ENCODE measurements at places on chromosomes 2 and 18. TPM values are rescaled to one million over a fixed set of nuclear protein-coding genes. Genes with fewer than 3 reads are reported as not detected.
A peak's percentile ranks its signal among the peaks of the same experiment; 100 is the strongest.

GRCh38 chr2:42028571-42029148 is 19.2 kb upstream of the PKDCC start:
- no peak for DNase-seq

- DNase-seq: no peak
Observed at GRCh38 chr18:44035554-44035953, 645.1 kb upstream of the SETBP1 start.

DNA sequence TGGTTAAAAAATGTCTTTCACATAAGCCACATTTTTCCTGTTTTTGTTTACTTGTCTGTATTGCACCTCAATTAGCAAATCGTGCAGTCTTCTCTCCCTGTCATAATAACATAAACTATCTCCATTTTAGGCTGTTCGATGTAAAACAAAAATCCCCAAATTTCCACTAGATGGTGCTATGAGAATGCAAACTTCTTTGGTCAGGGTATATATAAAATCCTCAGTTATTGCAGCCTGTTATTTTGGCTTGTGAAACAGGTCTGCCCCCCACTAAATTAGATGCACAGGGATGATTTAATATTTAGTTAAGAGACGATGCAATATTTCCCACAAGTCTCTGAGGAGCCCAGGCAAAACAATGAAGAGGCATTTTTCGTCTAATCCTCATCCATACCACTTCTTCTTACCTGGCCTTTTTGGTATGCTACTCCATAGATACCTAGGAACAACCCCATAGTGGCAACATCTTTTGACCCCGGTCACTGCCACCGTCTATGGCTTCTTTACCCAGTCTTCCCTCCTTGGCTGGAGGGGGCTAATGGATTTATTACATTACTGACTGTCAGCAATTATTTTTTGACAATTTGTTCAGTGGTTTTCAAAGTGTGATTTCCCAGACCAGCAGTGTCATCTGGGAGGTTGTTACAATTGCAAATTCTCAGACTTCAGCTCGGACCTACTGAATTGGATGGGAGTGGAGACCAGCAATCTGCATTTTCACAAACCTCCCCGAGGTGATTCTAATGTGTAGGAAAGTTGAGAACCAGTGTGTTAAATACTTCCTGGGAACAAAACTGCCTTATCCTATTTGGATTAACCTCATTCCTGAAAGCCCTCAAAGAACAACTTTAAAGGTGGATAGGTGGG is 117.4 kb upstream of the CWC22 start:
- DNase-seq: no peak

GRCh38 chr2:189104934-189105333 is 74.6 kb downstream of the COL5A2 start:
- no peak for DNase-seq

DNA sequence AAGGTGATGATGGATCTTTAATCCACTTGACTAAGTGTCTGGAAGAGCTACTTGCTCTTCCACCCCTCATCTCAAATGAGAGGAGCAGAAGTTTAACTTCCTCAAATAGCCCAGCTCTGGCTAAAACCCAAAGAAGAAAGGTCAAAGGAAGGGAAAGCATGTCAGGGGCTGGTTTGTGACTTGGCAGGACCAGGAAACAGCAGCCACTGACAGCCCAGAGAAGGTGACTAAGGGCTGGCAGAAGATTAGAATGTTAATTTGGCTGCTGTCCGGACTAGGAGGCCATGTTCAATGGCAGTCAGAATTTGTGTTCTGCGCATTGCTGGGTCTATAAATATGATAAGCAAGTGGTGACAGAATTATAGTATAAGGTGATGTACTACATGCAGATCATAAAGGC is 386.2 kb downstream of the SETBP1 start:
- DNase-seq: no peak

GRCh38 chr2:86453836-86454235 is 12.7 kb downstream of the KDM3A start:
- DNase-seq: peak; percentile 83

- no peak for DNase-seq
Observed at GRCh38 chr2:10169581-10169980, 47.0 kb downstream of the RRM2 start.

- peak; percentile 92 for DNase-seq
Observed at GRCh38 chr2:160666154-160667060, 172.8 kb upstream of the RBMS1 start.

- no peak for DNase-seq
Observed at GRCh38 chr2:88680266-88680902, 11.1 kb upstream of the RPIA start.

GRCh38 chr2:220704081-220704480 is 868.0 kb downstream of the EPHA4 start:
- DNase-seq: no peak

GRCh38 chr18:51195086-51195450 is 2.4 kb downstream of the MEX3C start:
- DNase-seq: no peak

DNA sequence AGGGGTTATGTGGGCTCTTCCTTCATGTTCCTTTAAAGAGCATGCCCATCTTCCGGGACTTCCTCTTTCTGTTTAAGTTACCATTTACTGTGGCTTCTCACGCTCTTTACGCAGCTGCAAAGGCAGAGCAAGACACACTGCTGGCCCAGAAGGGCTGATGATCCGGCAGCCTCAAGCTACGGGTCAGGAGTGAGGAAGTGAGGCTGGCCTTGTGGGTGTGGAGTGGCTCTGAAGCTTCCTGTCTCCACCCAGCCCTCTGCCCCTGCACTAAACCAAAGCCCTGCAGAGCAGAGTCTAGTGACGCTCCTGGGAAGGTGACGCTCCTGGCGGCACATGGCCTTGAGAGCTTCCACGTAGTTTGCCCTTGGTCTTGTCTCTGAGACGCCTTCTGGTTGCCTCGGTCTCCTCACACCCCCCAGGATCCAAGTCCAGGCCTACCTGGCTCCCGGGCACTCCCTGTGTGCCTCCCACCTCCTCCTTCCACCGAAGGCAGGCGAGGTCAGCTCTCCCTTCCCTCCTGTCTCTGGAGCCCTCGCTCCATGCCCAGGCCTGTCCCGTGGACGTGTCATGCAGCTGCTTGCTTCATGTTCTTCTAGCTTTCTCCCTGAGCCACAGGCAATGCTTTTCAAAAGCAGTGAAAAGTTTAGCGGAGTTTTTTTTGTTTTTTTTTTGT is 50.3 kb downstream of the ARL4C start:
- DNase-seq: peak; percentile 60

DNA sequence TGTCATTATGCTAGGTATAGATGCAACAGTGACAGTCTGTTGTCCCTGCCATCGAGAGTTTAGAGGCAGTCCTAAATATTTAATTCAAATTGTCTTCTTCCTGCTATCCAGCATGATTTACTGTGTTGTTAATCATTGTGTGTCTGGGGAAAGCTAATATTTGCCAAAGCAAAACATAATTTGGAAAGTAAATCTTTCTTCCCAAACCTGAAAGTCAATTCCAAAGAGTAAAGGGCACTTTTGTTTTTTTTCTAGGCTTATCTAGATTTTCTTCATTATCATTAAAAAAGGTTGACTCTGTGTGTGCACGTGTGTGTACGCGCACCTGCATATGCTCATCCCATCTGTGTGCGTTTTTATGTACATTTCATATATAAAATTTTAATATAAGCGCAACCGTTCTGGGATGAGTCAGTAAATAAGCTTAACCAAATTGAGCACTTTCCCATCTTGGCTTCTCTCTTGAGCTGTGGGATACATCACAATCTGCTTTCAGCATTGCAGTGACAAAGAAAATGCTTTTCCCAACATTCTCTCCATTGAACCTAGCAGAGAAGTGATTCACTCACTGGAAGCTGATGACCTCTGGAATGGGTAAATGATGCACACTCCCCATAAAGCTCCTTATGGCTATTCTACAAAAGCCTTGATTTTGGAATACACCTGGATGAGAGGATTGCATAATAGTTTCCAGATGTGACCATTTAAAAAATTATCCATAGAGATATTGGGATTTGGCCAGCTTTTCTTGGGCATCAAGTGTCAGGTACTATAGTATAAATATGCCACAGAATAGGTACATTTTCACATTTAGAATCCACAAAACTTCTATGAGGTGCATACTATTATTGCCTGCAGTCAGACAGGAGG is 488.4 kb downstream of the ADCYAP1 start:
- no peak for DNase-seq

GRCh38 chr2:178860551-178860950 is 53.3 kb upstream of the TTN start:
- peak; percentile 68 for DNase-seq

- DNase-seq: peak; percentile 56
Observed at GRCh38 chr18:11872479-11873136, 21.4 kb downstream of the CHMP1B start.

DNA sequence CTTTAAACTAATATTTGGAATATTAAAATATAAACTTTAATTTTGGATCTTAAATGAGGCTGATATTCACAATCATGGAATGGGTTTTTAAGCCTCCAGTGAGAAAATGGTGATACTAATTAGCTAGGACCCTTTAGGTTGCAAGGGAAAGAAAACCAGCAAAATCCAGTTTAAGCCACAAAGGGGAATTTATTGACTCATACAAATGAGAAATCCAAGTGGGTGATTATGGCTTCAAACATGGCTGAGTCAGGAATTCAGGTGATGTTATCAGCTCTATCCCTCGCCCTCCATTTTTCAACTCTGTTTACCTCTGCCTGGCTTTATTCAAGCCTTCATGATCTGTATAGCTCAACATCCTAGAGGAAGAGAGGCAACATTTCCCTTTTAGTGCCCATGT is 75.3 kb upstream of the DLX2 start:
- DNase-seq: no peak

DNA sequence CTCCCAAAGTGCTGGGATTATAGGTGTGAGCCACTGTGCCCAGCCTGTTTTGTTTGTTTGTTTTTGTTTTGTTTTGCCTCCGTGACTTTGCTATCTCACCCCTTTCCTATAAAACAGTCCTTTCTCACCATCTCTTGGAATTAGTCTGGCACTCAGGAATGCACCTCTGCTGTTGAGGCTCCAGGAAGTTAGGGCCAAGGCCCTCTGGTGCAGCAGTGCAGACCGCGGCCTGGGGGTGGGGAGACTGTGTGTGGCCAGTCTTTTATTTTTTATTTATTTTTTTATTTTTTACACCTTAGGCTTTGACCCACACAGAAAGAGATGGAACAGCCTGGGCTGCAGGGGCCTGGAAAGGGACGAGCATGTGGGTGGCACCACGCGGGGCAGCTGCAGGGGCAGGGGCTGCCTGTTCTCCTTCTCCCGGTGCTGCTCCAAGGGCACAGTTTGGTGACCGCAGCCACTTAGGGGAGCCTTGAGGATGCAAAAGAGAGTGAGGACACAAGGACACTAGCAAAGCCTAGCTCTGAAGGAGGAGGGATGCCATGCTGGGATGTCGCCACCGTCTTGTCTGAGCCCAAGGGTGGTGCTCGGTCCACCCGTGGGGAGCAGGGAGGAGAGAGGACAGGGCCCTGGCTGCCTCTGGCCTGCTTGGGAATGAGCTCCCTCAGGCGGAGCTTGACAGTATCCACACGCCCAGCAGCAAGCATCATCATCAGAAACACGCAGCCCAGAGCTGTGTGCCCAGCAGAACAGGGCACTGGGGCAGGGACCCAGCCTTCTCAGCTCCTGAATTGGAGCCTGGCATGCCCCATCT is 19.4 kb upstream of the ALPI start:
- no peak for DNase-seq

DNA sequence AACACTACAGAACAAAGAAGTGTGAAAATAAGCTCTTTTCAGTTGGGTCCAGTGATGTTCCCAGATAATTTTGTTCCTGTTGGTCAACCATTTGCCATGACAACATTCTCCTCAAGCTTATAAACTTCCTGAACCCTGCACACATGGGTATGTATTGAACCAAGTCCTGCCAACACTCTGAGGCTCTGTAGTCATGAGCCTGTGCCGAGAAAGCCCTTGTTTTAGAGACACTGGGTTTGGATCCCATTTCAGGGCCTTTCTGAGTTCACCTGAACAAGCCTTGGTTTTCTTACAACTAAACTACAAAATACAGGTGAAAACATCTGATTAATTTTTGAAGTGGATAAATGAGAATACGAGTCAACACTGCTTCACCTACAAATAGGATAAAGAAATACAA is 38.5 kb downstream of the AKAIN1 start:
- no peak for DNase-seq

DNA sequence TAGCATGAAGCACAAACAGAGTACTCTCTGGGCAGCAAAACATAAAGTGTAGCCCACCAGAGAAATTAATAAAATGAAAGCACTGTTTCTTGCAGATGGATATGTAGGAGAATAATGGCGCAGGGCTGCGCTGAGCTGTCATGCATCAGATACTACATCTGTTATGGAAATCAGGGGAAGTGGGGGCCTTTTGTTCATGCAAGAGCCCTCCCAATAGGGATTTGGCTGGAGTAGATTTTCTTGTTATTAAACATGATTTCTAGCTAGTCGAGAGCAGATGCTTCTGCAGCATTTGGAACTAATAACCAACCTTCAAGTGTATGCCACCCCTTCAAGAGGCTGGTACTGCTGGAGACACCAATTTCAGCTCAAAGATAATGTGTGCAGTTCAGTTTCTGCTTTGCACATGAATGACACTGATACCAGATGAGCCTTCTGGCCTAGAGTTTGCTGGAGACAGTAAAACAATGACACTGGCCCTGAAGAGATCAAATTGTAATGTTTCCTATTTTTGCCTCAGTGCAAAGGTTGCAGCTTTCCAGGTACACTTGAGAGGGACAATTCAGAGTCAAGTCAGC is 58.0 kb downstream of the RND3 start:
- no peak for DNase-seq

DNA sequence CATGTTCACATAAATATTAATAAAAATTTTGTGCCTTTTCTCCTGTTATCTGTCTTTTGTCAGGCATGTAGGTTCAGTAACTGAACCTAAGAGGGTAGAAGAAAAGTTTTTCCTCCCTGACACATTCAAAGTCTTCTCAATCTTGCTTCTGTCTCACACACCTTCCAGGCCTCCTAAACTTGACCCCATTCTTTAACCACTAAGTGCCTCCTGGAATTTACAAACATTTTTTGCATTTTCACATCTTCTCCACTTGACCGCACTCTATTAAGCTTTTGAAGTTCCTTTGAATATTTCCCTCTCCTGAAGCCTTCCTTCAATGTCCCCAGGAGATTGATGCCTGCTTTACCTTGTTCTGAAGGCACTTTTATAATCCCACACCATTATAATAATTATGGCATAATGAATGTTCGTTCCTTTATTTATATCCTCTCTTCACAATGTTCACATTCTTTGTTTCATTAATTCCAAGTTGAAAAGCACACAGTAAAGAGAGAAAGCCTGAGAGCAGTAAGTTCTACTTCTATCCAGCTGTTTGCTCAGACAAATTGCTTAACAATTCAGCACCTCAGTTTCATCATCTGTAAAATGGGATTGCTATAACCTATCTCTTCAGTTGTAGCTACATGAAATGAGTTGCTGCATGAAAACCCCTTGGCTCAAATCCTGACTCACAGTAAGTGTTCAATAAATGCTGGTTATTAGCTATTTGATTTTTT is 184.8 kb upstream of the KLHL29 start:
- no peak for DNase-seq

NT5C1B gene
- total RNA-seq: not detected

PKDCC gene
- 79.9 TPM for total RNA-seq

ALPG gene
- not detected for total RNA-seq

CD207 gene
- not detected for total RNA-seq

DSG4 gene
- not detected for total RNA-seq

CLEC4F gene
- total RNA-seq: not detected

CAB39 gene
- 86.9 TPM for total RNA-seq

Data from stomach (tissue), 19 donors.